Stimulated activated CD4-positive, alpha-beta T cell treated with anti-CD3 and anti-CD28 coated beads, TNF-alpha, amount 100 ng/mL, for 4 hours (primary cell): ENCODE measurements at places on chromosomes 7 and 10.

DNA sequence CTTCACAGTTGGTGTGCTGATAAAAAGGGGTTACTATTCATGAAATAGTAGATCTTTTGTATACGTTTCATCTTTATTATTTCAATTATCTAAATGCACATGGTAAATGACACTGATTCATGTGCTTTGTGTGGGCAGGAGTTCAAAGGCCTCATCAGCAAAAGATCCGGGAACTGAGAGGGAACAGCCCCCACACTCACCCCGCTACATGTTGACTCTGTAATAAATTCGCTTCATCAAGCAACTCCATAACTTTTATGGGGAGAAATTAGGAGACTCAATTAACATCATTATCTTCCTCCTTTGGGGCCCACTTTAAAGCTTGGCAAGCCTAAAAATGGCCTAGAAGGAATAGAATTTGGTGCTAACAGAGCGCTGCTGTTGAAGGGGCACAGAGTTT, 250.7 kb upstream of the BMPER start:
- DNase-seq, result no peak

GRCh38 chr7:95687759-95688343, 84.5 kb upstream of the DYNC1I1 start:
- no peak for DNase-seq

DNA sequence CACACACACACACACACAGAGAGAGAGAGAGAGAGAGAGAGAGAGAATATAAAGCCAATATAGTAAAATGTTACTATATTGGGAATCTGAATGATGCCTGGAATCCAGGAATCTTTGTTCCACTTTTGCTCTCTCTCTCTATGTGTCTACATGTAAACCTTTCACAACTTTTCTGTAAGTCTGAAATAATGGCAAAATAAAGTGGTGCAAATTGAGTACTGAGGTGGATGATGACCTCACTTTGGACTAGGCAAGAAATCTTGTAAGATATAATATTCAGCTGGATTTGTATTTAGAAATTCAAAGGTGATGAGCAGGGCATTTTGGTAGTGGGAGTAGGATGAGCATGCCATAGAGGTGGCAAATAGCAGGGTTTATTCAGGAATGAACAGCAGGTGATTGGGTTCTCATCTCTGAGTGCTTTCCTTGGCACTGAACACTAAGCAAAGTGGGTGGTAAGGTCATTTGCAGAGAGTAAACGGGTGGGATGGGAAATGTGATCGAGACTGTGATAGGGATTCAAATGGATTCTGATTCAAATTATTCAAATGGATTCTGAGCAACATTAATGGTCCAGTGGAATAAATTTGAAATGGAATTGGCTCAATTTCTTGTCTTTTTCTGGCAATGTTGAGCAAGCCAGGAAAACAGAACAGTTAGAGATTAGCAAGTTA, 9.7 kb upstream of the ANLN start:
- DNase-seq, result no peak

DNA sequence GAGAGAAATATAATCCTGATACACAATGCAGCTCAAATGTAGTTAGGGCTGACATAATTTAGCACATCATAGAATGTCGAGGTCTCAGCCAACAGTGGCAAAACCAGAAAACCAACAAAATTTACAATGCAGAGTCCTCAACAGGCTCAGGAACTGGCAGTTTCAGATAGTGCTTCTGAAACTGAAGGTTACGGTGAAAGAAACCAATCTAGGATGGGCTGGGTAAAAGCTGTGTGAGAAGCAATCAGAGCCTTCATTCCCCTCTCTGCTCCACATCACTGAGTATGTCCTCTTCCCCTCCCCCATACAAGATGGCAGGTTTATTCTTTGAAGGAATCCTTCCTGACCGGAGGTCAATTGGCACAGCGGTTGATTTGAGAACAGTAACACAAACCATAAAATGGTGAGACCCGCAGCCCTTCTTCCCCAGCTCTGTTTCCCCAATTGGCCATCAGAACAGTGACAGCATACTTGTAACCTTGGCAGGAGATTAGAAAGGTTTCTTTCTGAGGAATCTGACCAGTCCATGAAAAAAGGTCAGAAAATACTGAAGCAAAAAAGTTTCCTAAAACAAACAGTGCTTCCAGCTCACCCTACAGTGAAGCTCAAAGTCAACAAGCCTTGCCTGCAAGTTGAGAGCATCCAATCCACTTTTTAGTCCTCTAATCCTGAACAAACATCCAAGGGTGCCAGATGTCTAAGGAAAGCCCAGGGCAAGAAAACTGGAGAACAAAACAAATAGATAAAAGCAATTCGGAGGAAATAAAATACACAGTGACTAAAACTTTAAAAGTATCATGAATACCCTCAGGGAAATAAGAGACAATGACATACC, 53.9 kb upstream of the IL6 start:
- no peak for DNase-seq

- DNase-seq, result no peak
Measured at GRCh38 chr10:66717231-66717981, 208.4 kb upstream of the LRRTM3 start.

DNA sequence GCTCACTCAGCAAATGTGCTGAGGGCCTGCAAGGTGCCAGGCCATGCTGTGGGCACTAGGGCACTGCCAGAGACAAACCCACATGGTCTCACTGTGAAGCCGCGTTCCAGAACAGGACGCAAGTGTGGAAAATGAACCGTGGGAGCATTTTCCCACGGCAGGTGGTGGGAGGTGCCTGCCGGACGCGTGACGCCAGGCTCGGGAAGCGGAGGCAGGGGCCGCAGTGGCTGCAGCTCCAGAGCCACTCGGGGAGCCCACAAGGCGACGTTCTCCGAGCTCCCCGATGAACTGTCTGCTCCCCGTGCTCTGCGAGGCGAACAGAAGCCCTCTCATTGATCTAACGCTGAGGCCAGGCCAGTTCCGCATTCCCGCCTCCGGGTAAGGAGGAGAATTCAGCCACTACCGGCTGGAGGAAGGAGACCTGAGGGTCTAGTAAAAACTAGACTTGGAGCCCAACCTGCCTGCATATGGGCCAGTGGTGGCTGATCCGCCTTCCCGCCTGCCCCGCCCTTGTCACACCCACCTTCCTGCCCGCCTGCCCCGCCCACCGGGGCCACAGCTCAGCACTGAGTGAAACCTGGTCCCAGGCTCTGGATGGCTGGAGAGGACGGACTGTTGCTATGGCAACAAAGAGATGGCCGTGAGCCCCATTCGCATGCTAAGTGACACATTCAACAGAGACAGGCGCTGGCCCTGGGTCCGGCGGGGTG, 13.1 kb downstream of the ADGRA1 start:
- no peak for DNase-seq

DNA sequence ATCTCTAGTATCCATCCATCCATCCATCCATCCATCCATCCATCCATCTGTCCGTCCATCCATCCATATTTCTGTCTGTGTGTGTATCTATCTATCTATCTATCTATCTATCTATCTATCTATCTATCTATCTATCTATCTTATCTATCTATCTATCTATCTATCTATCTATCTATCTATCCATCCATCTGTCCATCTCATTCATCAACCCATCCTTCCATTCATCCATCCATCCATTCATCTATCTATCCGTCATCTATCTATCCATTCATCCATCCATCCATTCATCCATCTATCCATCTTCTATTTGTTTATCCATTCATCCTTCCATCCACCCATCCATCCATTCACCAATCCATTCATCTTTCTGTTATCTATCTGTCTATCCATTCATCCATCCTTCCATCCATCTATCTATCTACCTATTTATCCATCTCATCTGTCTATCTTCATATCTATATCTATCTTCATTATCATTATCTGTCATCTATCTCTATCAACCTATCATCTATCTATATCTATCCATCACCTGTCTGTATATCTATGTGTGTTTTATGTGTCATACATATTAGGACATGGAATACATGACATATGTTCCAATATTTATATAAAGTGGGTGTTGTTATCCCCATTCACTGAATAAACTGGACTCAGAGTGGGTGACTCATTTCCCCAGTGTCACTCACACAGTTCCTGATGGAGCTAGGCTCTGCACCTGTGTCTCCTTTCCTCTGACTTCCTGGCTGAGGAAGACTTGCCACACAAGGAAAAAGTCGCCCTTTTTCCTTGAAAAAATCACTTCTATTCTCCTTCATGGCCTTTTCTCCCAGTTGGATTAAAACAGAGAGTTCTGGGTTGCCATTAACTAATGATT, 200.1 kb downstream of the CCDC3 start:
- DNase-seq, result no peak

DNA sequence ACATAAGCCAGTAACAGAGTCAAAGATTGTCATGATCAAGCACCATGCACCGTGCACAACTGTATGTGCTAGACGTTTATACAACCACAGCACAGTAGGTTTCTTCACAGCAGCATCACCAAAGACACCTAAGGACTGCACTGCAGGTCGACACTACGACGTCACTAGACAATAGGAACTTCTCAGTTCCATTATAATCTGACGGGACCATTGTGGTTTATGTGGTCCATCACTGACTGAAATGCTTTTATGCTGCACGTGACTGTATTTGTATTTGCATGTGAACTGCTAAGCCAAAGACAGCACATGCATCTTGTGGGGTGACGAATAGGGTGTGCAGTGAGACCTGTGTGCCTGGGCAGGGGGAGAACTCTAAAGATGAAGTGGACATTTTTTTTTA, 164.9 kb downstream of the PARD3 start:
- DNase-seq, result no peak

GRCh38 chr7:81003326-81003725, 84.5 kb upstream of the SEMA3C start:
- no peak for DNase-seq

DNA sequence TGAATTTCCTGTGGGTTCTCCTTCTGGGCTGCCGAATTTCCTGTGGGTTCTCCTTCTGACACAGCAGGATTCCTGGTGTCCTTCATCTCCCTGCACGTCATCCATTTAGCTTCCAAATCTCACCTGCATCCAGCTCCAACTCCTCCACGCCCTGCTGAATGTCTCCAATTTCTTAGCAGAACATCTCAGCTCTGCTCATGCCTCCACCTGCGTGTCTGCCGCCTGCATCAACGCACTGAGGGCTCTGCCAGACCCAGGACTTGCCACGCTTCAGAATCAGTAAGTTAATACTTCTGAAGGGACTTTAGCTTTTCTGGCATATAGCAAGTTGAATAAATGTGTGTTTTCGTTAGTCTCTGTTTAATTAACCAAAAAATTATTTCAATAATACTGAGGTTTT, 31.1 kb upstream of the VIPR2 start:
- DNase-seq, result no peak

DNA sequence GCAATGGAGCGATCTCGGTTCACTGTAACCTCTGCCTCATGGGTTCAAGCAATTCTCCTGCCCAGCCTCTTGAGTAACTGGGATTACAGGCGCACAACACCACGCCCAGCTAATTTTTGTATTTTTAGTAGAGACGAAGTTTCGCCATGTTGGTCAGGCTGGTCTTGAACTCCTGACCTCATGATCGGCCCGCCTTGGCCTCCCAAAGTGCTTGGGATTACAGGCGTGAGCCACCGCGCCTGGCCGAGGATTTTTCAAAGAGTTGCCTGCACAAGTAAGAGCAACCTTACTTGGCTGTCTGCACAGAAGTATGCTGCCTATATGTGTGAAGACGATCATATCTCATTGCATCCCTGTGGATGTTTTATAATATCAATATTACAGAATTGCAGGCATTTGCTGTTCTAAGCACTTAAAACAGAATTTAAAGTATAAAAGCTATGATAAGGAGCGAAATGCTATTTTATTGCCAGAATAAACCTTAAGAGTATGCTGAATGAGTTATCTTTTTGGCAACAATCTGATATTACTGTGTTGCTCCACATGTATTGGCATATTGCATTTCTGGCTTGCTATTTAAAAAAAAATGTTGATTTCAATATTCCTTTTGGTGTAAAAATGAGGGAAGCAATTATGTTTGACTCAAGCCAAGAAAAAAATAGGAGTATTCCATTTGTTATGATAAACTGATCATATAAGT, 379.4 kb upstream of the SEMA3D start:
- DNase-seq, result no peak

DNA sequence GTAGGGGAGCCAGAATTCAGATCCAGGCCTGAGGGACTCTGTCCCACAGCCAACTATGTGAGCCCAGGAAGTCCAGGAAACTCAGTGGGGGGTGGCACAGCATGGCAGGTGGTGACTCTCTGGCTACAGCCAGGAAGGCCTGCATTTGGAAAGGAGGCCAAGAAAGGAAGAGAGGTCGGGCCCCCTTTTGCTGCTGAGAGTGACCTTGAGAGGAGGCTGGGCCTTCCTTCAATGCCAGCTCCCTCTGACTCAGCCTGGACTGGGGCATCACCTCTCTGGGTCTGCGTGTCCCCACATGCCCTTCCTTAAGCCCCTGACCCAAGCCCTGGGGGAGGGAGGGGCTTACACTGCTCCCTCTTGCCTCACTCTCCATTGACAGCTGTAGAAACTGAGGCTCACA, 6.4 kb upstream of the MYL10 start:
- no peak for DNase-seq

GRCh38 chr10:133283931-133284330, 7.3 kb upstream of the ADAM8 start:
- no peak for DNase-seq

DNA sequence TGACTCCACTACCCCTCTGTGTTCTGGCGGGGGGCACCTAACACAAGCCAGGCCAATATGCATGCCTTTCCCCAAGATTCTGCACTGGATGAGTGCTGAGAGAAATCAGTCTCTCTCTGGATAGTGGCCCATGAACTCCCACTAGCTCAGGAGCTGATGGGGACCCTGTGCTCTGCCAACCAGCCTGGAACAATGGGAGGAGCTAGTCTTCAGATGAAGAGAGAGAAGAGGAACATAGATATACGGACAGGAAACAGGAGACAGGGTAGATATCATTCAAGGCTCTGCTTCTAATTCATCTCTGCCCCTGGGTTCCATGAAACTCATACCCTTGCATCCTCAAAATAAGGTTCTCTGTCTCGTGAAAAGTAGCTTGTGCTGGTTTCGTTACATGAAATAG, 27.9 kb upstream of the PLXNA4 start:
- DNase-seq, result no peak

GRCh38 chr7:88919478-88920131, 124.1 kb upstream of the TEX47 start:
- DNase-seq, result no peak

DNA sequence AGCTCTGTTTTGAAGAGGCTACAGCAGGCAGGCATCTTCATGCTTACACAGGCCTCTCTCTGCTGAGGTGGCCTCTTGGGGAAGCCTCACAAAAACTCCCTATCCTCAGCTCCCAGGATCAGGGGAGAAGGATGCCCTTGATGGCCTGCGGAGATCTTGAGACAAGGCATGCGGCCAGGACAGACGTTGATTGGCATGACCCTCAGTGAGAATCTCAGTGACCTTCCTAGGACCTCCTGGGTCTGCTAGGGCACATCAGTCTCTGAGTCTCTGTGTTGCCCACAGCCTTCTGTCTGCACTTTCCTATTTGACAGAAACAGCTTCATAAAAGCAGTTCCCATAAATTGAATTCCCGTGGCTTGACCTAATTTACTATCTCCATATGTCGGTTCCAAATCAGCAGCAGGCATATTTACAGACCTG, 1005.8 kb upstream of the C7orf33 start:
- no peak for DNase-seq

- DNase-seq, result no peak
Measured at GRCh38 chr10:35276889-35277288, 59.4 kb upstream of the CCNY start.
